ENCODE measurements at places on chromosomes 3 and 15. TPM values are rescaled to one million over a fixed set of nuclear protein-coding genes. Genes with fewer than 3 reads are reported as not detected.

- no peak overlapping the region for H3K27ac ChIP-seq
- H3K4me1 ChIP-seq = no peaks in the 10 kb centered on the region
- DNase-seq = no peak
- no peaks in the 10 kb centered on the region for H3K27me3 ChIP-seq
- no peak overlapping the region for H3K4me3 ChIP-seq
Measured at GRCh38 chr3:101279765-101280385, 40.5 kb downstream of the IMPG2 start.

DNA sequence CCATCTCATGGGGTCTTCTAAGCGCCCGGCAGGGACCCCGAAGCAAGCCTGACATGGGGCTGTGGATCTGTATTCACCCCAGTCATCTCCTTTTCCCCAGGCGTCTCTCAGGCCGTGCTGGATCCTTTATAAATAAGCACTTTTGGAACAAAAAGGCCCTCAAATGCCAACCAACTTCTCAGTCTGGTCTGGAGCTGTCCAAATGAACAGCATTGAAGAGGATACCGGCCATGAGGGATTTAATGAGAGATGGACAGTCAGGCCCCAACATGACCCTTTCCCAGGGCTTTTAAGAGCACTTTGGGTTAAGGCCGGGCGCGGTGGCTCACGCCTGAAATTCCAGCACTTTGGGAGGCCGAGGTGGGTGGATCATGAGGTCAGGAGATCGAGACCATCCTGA lies 89.2 kb upstream of the SPATA12 start:
- no peak for DNase-seq
- H3K27ac ChIP-seq = no peak overlapping the region
- H3K36me3 ChIP-seq = no peaks in the 10 kb centered on the region
- H3K4me1 ChIP-seq = peaks cover 4% of the 10 kb centered on the region
- H3K27me3 ChIP-seq = no peaks in the 10 kb centered on the region
- no peak overlapping the region for H3K4me3 ChIP-seq

GRCh38 chr3:193046371-193046770 lies 128.7 kb upstream of the MB21D2 start:
- H3K27ac ChIP-seq = no peak overlapping the region
- H3K27me3 ChIP-seq = 0 out of 2 replicates have a peak, but pooled peaks cover 3% of the 10 kb centered on the region

GRCh38 chr15:77851086-77851485 lies 218.4 kb upstream of the LINGO1 start:
- H3K4me3 ChIP-seq = no peak overlapping the region
- no peaks in the 10 kb centered on the region for H3K4me1 ChIP-seq
- no peak for DNase-seq
- H3K27me3 ChIP-seq = peaks cover 2% of the 10 kb centered on the region
- H3K27ac ChIP-seq = no peak overlapping the region

GRCh38 chr3:95319921-95320494 lies 1257.1 kb downstream of the NSUN3 start:
- no peak overlapping the region for H3K4me3 ChIP-seq
- DNase-seq = no peak
- H3K27me3 ChIP-seq = no peaks in the 10 kb centered on the region
- H3K27ac ChIP-seq = no peak overlapping the region
- H3K4me1 ChIP-seq = no peaks in the 10 kb centered on the region

DNA sequence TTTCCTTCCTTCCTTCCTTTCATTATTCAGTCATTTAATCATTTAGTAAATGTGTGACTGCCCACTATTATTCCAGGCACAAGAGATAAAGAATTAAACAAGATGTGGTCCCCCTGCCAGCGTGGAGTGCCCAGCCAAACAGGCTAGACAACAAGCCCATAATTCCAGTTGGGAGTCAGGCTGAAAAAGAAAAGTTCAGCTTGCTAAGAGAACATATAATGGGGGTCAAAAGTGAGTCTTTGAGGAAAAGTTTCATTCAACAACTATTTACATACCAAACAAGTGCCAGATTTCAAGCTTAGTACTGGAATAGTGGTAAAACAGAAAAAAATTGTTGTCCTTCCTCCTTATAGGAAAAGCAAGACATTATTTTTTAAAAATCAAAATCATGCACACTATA lies 523.7 kb downstream of the TAFA4 start:
- H3K27me3 ChIP-seq = no peaks in the 10 kb centered on the region
- H3K4me3 ChIP-seq = no peak overlapping the region
- DNase-seq = no peak
- no peaks in the 10 kb centered on the region for H3K36me3 ChIP-seq
- H3K4me1 ChIP-seq = no peaks in the 10 kb centered on the region

- H3K4me3 ChIP-seq = no peak overlapping the region
- H3K27me3 ChIP-seq = no peaks in the 10 kb centered on the region
- DNase-seq = no peak
Measured at GRCh38 chr3:39261726-39262125, 18.1 kb downstream of the CX3CR1 start.

GRCh38 chr15:65835447-65835846 lies 33.8 kb upstream of the RAB11A start:
- no peak overlapping the region for H3K27ac ChIP-seq
- H3K36me3 ChIP-seq = no peaks in the 10 kb centered on the region
- peaks cover 21% of the 10 kb centered on the region for H3K4me1 ChIP-seq
- H3K27me3 ChIP-seq = no peaks in the 10 kb centered on the region
- no peak overlapping the region for H3K4me3 ChIP-seq
- no peak for DNase-seq

DNA sequence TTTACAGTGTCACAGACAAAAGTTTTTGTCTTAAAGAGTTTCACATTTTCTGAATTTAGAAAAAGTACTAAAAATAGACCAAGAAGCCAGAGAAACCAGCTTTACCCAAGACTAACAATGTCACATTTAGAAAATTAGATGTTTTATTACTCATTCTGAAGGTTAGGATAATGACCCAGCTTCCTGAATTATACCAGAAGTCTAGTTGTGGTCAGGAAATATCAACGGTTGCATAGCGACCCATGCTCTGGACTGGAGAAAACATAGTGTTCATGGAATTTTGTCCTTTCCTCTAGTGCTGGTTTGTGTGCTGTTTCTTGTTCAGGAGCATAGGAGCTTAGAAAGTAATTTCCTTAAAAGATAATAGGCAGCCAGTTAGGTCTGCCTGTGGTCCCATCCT lies 59.0 kb downstream of the DPPA2 start:
- H3K36me3 ChIP-seq = no peaks in the 10 kb centered on the region
- no peaks in the 10 kb centered on the region for H3K4me1 ChIP-seq
- no peak for DNase-seq

DNA sequence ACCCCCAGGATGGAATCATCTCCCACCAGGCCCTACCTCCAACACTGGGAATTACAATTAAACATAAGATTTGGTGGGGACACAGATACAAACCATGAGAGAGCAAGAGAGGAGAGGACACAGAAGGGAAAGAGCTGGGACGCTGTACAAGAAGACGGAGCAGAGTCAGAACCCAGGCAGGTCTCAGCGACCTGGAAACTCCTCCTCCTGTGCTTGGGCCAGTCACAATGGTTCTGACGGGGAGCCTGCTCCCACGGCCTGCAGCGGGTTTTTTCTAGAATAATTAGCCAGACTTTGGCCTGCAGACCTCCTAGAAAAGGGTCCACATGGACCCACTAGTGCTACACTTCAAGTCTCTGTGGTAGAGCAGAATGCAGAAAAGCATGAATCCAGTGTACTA lies 5.6 kb downstream of the SLC12A8 start:
- H3K27me3 ChIP-seq = peaks cover 5% of the 10 kb centered on the region
- H3K36me3 ChIP-seq = no peaks in the 10 kb centered on the region
- peaks cover 2% of the 10 kb centered on the region for H3K4me1 ChIP-seq

DNA sequence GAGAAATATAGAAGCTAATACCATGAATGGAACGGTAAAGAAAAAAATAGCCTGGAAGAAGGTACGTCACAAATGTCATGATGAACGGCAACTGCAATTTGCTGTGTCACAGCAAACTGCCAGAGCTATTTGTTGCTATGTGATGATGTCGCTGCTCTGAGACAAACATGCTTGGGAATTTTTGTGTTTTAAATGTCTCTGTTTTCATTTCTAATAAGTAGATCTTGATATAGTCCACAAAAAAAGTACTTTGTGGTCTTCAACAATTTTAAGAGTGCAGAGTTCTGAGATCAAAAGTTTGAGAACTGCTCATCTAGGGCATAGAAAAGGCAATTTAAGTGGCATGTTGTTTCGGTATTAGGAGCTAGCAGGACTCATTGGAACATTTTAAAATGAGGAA lies 4.3 kb upstream of the NR1D2 start:
- 0 out of 2 replicates have a peak, but pooled peaks cover 3% of the 10 kb centered on the region for H3K4me1 ChIP-seq
- DNase-seq = no peak
- no peak overlapping the region for H3K27ac ChIP-seq
- H3K27me3 ChIP-seq = peaks cover 3% of the 10 kb centered on the region
- H3K36me3 ChIP-seq = no peaks in the 10 kb centered on the region

DNA sequence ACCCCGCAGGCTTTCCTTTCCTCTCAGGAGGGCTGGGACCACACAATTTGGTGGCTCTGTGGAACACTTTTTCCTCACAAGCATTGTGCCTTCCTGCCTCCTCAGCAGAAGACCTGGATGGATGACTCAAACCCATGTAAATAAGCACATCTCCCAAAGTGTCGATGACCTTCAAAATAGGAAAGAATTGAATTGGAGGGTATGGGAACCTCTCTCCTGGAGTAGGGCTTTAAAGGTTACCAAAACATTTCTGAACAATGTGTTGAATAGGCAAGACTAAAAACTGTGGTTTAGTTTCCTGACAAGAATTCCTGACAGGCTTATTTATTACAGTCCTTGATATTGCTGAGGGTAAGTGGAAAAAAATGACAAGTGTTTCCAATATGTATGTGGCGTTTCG lies 118.2 kb downstream of the ALDH1A2 start:
- H3K27ac ChIP-seq = no peak overlapping the region
- no peak overlapping the region for H3K4me3 ChIP-seq
- DNase-seq = no peak
- no peaks in the 10 kb centered on the region for H3K36me3 ChIP-seq
- no peaks in the 10 kb centered on the region for H3K4me1 ChIP-seq

DNA sequence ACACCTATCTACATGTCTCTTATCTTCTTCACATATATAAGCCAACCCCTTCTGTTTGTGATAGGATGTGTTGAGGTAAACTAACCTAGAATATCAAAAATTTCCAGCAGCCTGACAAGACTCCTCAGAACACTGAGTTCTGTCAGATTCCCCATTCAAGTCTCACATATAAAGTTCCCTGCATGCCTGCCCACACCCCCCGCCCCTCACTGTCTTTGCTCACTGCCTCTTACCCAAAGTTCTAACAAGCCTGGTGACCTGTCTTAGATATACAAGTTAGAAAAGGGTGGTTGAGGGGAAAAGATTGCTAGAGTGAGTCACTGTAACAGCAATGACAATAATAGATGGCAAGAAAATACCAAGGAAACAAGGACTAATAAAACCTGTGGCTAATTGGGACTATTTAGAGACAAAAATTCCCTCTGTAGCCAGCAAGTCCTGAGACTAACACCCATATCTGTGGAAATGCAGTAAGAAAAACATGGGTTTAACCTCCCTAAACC lies 40.1 kb downstream of the FBXO22 start:
- H3K27ac ChIP-seq = no peak overlapping the region
- no peaks in the 10 kb centered on the region for H3K4me1 ChIP-seq
- H3K4me3 ChIP-seq = no peak overlapping the region
- H3K36me3 ChIP-seq = no peaks in the 10 kb centered on the region

Gene GOLGA8T
- not detected for polyA plus RNA-seq

Gene HTR3E
- not detected for polyA plus RNA-seq

Gene IGSF10
- polyA plus RNA-seq = not detected

Gene CHST2
- polyA plus RNA-seq = 4.3 TPM
